ENCODE measurements at places on chromosomes 7 and 10.
A peak's percentile ranks its signal among the peaks of the same experiment; 100 is the strongest.

GRCh38 chr10:77252380-77253146, 385.0 kb downstream of the KCNMA1 start:
- H3K27me3 ChIP-seq: no peaks in the 10 kb centered on the region
- no peak for DNase-seq
- H3K4me3 ChIP-seq: no peak overlapping the region
- H3K27ac ChIP-seq: no peak overlapping the region
- H3K4me1 ChIP-seq: peaks cover 5% of the 10 kb centered on the region

GRCh38 chr10:101693978-101694673, 844 bp downstream of the FBXW4 start:
- peaks cover 42% of the 10 kb centered on the region for H3K4me1 ChIP-seq
- H3K27me3 ChIP-seq: no peaks in the 10 kb centered on the region
- peak overlapping the region; percentile 87 for H3K4me3 ChIP-seq
- no peaks in the 10 kb centered on the region for H3K36me3 ChIP-seq
- peak overlapping the region; percentile 95 for H3K27ac ChIP-seq

- no peaks in the 10 kb centered on the region for H3K27me3 ChIP-seq
- DNase-seq: no peak
- H3K36me3 ChIP-seq: no peaks in the 10 kb centered on the region
These were observed 25.9 kb downstream of the LYZL1 start for GRCh38 chr10:29314726-29315125.

- H3K4me1 ChIP-seq: peaks cover 5% of the 10 kb centered on the region
- peak; percentile 49 for DNase-seq
- no peak overlapping the region for H3K27ac ChIP-seq
- no peaks in the 10 kb centered on the region for H3K36me3 ChIP-seq
These were observed 52.6 kb upstream of the FAM180A start for GRCh38 chr7:135801045-135801693.

DNA sequence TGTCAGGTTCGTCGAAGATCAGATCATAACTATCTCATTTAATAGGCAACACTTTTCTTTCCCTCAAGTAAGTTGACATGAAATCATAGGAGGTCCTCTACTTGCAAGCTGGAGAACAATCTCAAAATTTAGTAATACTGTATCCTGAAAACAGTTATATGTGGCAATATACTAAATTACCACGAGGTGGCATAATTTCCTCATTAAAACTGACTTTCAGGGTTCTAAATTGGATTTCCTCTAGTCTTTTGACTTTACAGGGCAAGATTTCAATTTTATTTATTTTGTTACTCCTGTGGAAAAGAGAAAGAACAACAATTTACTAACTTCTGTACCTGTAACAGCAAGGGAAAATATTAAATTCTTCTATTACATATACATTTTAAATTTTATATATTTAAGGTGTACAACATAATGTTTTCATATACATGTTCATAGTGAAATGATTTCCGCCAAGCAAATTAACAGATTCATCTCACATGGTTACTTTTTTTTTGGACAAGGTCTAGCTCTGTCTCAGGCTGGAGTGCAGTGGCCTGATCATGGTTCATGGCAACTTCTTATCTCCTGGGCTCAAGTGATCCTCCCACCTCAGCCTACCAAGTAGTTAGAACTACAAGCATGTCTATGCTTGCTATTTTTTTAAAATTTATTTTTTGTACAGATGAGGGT, 53.4 kb upstream of the CYP2C18 start:
- no peak for DNase-seq
- H3K36me3 ChIP-seq: no peaks in the 10 kb centered on the region
- no peak overlapping the region for H3K27ac ChIP-seq
- H3K4me1 ChIP-seq: no peaks in the 10 kb centered on the region
- H3K27me3 ChIP-seq: no peaks in the 10 kb centered on the region
- H3K4me3 ChIP-seq: no peak overlapping the region

DNA sequence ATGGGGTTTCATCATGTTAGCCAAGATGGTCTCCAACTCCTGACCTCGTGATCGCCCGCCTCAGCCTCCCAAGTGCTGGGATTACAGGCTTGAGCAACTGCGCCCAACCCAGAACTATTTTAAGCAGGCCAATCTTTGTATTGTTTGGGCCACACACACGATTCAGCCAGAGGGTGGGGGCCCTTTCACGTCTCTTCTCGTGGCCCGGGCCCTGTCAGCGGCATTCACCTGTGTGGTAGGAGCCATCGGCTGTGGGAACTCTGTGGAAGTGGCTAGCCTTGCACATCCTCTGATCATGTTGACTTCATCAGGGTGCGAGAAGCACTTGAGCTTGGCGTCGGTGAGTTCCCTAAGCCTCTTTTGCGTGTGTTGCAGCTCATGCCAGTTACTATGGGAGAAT, 16.9 kb downstream of the SUN1 start:
- no peak for DNase-seq
- H3K4me3 ChIP-seq: no peak overlapping the region
- H3K4me1 ChIP-seq: no peaks in the 10 kb centered on the region
- peaks cover 28% of the 10 kb centered on the region for H3K36me3 ChIP-seq
- no peaks in the 10 kb centered on the region for H3K27me3 ChIP-seq

DNA sequence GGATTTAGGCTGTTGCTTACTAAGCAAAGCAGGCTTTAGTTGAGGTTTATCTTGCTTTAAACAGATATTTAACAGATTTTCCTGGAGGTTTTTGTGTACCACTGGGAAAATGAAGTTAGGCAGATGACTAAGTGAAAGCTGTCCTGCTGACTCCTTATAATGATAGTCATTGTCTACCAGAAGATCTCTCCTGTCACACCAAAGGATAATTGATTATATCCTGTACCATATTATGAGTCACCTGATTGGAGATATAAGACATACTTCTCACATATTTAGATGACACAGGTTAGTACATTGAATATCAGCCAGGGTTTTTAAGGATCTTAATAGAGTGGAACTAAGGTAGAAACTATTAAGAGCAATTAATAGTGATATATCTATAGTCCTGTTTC, 68.4 kb downstream of the PTEN start:
- no peak overlapping the region for H3K27ac ChIP-seq
- no peak for DNase-seq
- no peak overlapping the region for H3K4me3 ChIP-seq
- H3K27me3 ChIP-seq: no peaks in the 10 kb centered on the region

DNA sequence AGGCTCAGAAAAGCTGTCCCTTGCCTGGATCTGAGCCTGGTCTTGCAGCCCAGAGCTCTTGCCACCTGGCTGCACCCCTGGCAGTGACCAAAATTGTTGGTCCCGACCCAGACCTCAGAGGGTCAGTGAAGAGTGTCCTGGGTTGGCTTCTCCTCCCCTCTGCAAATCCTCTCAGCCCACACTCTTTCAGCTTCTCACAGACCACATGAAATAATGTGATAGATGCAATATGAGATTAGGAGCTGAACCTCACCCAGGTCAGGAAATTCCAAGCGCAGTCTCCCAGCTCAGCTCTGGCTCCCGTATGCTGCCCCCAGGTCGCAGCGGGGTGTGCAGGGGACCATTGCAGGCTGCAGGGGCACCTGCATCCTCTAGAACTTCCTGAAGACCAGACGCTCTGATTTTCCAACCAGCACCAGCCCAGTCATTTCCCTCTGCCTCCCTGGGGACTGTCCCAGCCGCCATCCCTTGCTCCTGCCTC, 19.6 kb upstream of the RET start:
- no peaks in the 10 kb centered on the region for H3K4me1 ChIP-seq
- H3K27ac ChIP-seq: no peak overlapping the region
- H3K27me3 ChIP-seq: no peaks in the 10 kb centered on the region
- H3K36me3 ChIP-seq: no peaks in the 10 kb centered on the region

GRCh38 chr7:116630932-116631671, 40.9 kb upstream of the MET start:
- no peak overlapping the region for H3K27ac ChIP-seq
- H3K4me1 ChIP-seq: no peaks in the 10 kb centered on the region
- DNase-seq: no peak
- no peak overlapping the region for H3K4me3 ChIP-seq
- no peaks in the 10 kb centered on the region for H3K36me3 ChIP-seq

- H3K4me1 ChIP-seq: no peaks in the 10 kb centered on the region
- no peak overlapping the region for H3K4me3 ChIP-seq
- no peak overlapping the region for H3K27ac ChIP-seq
- no peaks in the 10 kb centered on the region for H3K36me3 ChIP-seq
- no peaks in the 10 kb centered on the region for H3K27me3 ChIP-seq
These were observed 30.2 kb downstream of the KLHL7 start for GRCh38 chr7:23135755-23136154.

- peaks cover 6% of the 10 kb centered on the region for H3K4me1 ChIP-seq
- no peak for DNase-seq
- no peak overlapping the region for H3K4me3 ChIP-seq
These were observed 102.5 kb downstream of the SAMD9 start for GRCh38 chr7:93015101-93015778.

DNA sequence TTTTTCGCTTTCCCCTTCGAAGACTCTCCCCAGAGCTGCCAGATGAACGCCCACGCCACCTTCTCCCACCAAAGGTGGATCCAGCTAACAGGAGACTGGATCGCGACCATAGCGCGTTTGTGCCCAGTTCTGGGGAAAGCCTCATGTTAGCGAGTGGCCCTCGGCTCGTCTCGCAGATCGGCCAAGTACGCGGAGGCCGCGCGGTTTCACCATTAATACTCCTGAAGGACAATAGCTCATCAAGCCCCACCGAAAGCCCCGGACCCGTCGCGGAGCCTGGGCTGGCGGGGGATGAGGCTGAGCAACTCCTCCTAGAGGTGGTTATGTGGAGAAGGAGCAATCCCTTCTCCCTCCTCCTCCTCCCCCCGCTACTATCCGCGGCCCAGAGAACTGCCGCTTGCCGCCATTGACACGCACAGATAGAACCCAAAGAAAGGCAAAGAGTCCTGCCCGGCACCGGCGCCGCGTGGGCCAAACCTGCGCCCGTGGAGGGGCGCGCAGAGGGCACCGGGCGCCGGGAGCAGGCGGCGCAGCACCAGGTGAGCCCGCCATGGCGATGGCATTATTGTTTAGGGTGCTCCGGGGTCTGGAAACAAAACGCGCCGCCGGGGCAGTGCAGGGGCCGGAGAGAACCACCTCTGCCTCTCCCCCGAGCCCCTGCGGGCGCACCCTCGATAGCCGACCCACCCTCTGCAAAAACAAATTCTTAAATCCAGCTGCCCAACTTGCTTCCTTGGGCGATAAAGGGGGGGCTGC, at the start of gene MACROH2A2:
Gene MACROH2A2, plus strand, starts transcription at position 385 of the 756 bp plus-strand sequence. CDS start 22,813 bp downstream, outside the sequence.
- H3K27ac ChIP-seq: no peak within 1 kb of the TSS
- no peaks in the 10 kb centered on the region for H3K36me3 ChIP-seq
- DNase-seq: no peak

DNA sequence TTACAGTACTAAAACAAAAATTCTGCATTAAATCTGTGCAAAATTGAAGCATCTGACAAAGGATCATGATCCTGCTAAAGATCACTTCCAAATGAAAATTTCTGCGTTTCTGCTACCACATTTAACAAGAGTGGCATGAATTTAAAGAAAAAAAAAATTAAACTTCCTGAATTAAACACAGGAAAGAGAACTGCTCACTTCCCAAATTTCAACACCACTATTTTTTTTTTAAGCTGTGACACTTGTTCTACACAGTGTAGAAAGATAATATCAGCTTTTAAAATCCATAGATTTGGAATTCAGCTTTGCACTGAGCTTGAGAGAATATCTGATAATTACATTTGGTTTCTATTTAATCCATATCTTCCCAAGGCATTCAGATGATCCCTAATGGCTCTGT, 73.6 kb downstream of the EPC1 start:
- DNase-seq: no peak
- no peak overlapping the region for H3K27ac ChIP-seq
- H3K27me3 ChIP-seq: no peaks in the 10 kb centered on the region
- H3K4me1 ChIP-seq: no peaks in the 10 kb centered on the region

All from CD8-positive, alpha-beta memory T cell (primary cell).